ENCODE measurements at places on chromosomes 2 and 18.
A peak's percentile ranks its signal among the peaks of the same experiment; 100 is the strongest.

GRCh38 chr2:224039080-224039769, at the start of gene SERPINE2:
Gene SERPINE2, minus strand, starts transcription at chr2:224039286. Its CDS starts 37,386 bp downstream, at chr2:224001900.
- DNase-seq: peak; percentile 67

DNA sequence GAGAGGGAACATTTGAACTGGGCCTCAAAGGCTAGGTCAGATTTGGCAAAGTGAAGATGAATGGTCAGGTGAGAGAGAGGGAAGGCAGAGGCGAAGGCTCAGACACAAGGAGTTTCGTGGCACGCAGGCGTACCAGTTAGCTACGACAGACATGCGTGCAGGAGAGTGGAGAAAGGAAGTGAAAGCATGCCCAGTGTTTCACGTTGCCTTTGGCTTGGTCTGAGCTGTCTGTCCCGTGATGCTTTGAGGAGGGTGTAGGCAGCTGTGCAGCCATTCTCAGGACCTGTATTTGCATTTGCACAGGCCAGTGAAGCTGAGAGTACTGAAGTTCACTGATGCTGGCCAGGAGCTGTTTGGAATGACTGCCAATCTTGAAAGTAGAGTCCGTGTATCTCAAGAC, 69.5 kb downstream of the HNRNPLL start:
- DNase-seq: no peak

DNA sequence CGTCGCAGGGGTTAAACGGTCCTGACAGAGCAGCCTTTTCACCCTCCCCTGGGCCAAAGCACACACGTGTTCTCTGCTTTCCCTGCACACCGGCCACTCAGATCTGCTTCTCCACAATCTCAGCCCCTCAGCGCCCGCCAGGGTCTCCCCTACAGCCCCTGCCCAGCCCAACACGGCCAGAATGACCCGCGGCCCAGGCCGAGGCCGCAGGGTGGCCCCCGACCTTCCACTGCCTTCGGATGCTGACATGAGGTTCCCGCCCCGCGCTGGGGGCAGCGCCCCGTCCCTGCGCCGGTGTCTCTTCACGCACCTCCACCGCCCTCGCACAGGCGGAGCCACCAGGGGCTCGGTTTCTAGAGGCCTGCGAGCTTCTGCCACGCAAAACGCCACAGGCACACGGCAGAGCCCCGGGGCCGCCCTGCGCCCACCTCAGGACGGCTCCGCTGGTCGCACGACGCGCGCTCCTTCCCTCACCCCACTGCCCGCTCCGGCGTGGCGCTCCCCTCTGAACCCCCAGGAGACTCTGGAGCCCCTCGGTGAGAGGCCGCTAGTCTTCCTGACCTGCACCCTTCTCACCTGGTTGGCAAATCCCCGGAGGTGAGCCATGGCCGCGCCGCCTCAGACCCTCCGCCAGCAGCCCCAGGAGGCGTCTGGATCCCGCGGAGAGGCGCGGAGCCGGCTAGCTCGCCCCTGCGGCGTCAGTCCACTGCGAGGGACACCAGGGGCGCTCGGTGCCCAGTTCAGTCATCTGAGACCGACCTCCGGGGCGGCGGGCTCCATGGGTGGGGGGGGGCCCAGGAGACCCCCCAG, 749 bp downstream of the STK25 start:
- peak; percentile 85 for DNase-seq

GRCh38 chr2:232879618-232880494, 9.8 kb downstream of the SNORC start:
- peak; percentile 51 for DNase-seq

- DNase-seq: no peak
Measured at GRCh38 chr2:219969508-219969907, 342.1 kb downstream of the SLC4A3 start.

DNA sequence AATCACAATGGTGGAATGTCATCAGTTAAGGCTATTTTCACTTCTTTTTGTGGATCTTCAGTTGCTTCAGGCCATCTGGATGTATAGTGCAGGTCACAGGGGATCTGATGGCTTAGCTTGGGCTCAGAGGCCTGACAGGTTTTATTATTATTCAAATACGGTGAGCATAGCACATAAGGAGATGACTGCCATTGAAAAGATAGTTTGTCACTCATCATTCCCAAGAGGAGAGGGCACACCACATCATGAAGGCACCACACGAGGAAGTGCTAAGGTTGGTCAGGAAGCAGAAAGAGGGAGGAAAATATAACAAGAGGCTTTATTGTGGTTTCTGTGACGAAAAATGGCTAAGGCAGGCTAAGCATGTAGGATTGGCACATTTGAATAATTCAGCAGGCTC, 131.4 kb downstream of the CD8B2 start:
- DNase-seq: no peak

- no peak for DNase-seq
Measured at GRCh38 chr2:101147971-101148370, 3.2 kb downstream of the TBC1D8 start.

DNA sequence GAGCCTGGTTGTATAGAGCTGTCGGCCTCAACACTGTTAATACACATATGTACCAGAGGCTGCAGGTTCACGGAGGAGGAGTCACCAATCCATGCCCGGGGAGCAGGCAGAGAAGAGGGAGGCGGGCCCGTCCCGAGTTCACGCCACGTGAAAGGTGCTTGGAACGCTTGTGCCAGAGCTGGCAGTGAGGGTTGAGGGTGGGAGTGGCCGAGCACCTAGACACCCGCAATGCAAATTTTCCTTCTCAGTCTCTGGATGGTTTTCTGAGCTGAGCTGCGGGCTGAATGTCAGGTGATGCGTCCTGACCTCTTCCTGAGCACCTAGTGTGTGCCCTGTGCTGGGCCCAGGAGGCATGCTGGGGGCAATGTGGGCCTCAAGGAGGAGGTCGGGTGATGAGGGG, 52.2 kb downstream of the ODC1 start:
- peak; percentile 89 for DNase-seq

- no peak for DNase-seq
Measured at GRCh38 chr2:198232281-198232680, 427.9 kb downstream of the PLCL1 start.

DNA sequence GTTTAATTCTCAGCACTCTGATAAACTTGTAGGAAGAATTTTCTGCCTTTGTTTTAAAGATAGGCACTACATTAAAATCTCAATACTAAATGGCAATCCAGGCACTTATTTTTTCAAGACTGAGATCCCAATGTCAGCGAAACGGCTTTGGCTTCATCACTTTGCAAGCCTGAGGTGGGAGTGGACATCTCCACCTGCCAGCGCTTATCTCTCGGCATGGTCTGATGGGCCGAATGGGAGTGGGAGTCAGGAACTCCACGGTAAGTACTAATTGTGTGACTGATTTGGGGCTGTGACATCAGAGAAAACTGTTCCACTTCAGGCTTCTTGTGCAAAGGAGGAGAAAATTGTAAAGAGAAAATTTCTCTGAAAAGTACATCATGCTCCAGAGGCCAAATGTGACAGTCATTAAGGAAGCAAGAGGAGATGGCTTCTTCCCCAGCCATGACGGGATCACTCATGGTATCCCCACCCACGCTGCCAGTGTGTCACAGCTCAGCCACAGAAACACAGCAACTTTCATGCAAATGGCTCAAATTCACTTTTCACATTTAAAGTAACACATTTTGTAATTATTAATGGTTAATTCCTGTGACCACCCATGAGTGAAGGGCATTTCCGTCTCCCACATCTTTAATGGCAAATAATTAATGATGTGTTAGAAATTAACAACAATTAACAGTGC, 385.5 kb upstream of the HNRNPA3 start:
- DNase-seq: no peak

DNA sequence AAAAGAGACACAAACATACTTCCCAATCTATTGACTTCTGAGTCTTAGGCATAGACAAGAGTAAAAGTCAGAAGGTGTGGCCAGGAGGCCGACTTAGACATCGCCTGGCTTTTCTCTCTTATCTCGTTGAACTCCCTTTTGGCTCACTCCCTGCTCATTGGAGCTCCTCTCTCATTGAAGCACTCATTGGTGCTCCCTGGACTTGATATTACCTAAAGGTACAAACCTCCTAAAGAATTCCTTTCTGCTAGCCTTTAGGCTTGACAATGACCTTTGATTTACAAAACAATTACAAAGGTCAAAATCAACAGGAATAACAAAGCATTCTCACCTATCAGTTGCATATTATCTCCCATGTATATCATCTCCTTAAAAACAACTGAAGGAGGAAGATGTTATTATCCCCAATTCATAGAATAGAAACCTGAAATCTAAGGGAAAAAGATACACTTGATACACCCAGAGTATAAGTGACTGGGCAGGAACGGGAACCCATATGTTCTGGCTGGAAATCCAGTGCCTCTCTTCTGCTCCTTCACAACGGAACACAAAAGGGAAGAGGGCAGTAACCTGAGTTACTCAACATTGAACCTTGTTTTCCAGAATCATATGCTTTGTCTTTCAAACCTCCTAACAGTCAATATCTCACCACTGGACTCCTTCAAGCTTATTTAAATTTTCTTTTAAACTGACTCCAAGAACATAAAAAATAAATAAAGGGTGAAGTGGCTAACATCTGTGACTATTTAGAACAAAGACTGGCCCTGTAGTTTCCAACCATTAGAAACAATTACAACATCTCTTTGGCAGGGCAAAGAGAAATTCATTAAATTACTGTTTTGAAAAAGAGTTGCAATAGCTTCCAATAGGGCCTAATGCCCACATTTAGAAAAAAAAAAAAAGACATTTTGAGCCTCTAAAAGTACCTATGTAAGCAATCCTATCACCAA, 1247.9 kb downstream of the LRP1B start:
- DNase-seq: no peak

- DNase-seq: no peak
Measured at GRCh38 chr2:167198009-167198408, 309.7 kb downstream of the XIRP2 start.

GRCh38 chr2:45935791-45936622, 284.5 kb downstream of the PRKCE start:
- DNase-seq: peak; percentile 93

Data from upper lobe of right lung (tissue), 1 donor.